GM23248 (cell line): ENCODE measurements at places on chromosomes 16 and 17. TPM values are rescaled to one million over a fixed set of nuclear protein-coding genes. Genes with fewer than 3 reads are reported as not detected.

DNA sequence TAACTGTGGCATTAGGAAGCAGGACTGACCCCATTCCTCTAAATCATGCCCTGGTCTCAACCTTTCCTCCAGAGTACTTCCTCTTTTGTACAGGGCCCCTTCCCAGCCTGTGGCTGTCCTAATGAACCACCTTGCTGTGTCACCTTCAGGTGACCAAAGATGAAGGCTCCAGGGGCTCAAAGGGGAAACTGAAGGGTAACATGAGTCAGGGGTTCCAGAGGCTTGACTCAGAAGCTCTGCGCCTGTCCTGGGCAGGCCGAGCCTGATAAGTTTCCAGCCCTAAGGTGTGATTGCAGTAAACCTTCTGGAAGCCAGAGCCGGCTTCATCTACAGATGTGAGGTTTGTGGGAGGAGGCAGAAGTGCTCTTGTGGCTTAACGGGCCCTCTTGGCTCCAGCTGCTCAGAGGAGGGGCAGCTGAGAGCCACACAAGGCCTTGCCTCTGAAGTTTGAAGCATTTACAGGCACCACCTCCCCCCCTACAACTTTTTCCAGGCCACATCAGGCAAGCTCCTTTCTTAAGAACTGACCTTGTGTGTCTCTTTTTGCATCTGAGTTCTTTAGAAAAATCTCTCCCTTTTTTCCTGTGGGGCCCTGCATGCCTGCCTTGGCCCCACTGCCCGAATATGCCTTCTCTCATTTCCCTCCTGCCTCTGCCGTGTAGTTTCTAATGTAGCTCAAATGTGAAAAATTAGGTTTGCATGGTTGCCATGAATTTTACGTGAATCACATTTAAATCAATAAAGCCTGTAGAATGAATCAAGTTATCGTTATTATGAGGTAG is 149.9 kb downstream of the CLEC16A start:
- no peaks in the 10 kb centered on the region for H3K36me3 ChIP-seq
- H3K4me1 ChIP-seq = no peaks in the 10 kb centered on the region
- DNase-seq = no peak
- H3K27ac ChIP-seq = no peak overlapping the region
- no peaks in the 10 kb centered on the region for H3K27me3 ChIP-seq
- H3K4me3 ChIP-seq = no peak overlapping the region

DNA sequence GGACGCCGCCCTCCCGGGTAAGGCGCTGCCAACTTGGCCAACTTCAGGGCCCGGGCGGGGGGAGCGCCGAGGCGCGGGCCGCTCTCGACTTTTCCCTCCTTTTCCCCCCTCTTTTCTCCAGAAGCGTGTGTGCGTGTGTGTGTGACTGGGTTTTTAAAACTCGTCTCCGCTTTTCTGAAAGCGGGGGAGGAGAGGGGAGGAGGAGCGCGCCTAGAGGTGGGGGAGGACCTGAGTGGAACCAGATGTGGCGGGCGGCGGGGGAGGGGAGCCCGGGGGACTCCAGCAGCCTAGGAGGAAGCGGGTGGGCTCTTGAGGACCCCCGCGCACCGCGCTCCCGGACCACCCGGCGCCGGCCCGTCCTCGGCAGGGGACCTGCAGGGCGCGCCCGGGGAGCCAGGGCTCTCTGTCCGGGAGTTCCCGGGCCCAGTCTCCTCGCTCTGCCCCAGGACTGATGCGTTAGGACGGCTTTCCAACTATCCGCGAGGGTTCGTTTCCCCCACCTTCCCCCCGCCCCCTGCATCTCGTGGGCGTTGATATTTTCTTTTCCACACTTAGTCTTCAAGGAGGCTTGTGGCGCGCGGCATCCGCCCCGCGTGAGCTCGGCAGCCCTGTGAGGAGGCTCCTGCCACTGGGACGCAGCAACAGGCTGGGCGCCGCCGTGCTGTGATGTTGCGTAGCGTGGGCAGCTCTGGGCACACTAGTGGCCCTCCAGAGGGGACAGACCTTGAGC is 599 bp downstream of the MRC2 start:
- 0 out of 2 replicates have a peak, but pooled peaks cover 4% of the 10 kb centered on the region for H3K36me3 ChIP-seq
- H3K4me1 ChIP-seq = peaks cover 26% of the 10 kb centered on the region
- H3K27ac ChIP-seq = peak overlapping the region; percentile 98
- peak; percentile 85 for DNase-seq

AOC3 gene
- total RNA-seq = 0.13 TPM in 1 of 2 replicates, not detected in the other

DNA sequence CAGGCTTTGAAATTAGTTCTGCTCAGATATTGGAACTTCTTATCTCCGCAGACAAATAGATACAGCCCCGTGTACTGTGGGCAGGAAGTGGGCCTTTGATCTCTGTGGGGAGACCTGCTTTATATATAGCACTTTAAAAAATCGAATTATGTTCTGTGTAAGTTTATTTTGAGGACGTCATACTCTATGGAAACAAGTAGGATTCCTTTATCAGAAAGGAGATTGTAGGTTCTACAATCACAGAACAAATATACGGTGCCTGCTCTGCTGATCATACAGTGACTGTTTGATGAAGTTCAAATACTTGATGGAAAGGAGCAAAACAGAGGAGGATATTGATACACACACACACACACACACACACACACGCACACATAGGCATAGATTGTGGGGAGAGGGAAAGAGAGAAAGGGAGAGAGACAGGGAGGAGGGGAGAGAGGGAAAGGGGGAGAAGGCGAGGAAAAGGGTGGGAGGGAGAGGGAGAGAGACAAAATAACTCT is 14.7 kb upstream of the TMEM220 start:
- no peaks in the 10 kb centered on the region for H3K36me3 ChIP-seq
- no peak for DNase-seq
- peaks cover 21% of the 10 kb centered on the region for H3K4me1 ChIP-seq
- H3K27me3 ChIP-seq = peaks cover 14% of the 10 kb centered on the region
- no peak overlapping the region for H3K27ac ChIP-seq

DNA sequence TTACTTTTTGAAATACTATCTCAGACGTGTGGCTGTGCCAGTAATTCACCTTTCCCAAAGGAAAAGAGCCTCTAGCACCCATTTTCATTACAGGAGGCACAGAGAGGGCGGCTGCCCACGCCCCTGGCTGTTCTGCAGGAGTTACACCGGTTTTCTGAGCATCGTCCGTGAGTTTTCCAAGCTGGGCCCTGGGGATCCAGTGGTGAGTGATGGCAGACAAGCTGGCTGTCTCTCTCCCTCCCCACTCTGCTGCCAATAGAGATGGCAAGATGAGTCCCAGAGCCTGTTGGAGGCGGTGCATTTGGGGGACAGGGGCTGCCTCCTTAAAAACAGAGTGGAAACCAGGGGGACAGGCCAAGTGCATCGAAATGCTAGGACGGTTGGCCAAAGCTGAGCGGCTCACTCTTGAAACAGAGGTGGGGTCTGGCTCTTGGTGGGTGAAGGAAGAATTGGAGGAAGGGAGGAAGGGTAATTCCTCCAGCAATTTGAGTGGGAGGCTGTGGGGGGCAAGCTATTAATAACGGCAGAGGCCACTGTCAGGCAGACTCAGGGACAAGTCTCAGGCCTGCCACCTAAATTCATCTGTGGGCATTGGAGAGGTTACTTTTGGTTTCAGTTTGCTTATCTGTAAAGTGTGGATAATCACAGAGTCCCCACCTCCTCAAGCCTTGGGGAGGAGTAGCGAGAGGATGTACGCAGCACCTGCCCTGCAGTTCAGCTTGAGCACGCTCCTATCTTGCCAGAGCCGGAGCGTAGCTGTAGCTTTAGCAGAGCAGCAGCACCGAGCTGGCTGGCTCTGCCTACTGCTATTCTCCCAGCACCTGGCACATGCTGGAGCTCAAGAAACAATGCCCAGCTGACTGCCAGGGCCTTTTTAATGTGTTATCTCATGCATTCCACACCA is 7.5 kb upstream of the NOS2 start:
- no peak overlapping the region for H3K4me3 ChIP-seq
- no peaks in the 10 kb centered on the region for H3K4me1 ChIP-seq
- no peaks in the 10 kb centered on the region for H3K36me3 ChIP-seq
- H3K27ac ChIP-seq = no peak overlapping the region
- DNase-seq = no peak
- no peaks in the 10 kb centered on the region for H3K27me3 ChIP-seq

NHLRC4 gene
- 0.11 and 0.13 TPM in 2 replicates for total RNA-seq

DNA sequence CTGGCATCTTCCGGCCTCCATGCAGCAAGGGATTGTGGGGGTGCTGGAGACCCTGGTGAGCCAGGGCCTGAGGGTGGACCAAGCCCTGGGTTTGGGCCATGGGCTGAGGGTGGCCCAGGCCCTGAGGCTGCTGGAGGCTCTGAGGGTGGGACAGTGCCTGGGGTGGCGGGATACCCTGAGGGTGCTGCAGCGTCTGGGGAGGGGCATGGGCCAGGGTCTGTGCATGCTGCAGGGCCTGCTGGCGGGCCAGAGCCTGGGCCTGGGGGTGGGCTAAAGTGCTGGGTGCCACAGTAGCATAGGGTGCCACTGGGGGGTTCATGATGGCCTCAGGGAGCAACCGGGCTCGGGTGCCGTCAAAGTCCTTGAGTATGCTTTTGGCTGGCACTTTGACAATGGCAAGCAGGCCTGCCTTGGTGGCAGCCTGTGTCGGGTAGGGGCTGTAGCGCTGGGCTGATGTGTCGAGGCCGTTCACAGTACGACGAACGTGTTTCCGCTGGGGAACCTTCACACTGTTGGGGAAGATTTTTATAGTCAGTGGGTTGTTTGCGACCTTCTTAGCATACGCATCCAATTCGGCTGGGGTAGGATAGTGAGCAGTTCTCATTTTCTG is 15.6 kb downstream of the TRAF4 start:
- H3K4me1 ChIP-seq = no peaks in the 10 kb centered on the region
- H3K27me3 ChIP-seq = no peaks in the 10 kb centered on the region
- no peak for DNase-seq
- H3K27ac ChIP-seq = no peak overlapping the region

RNF43 gene
- under 0.01 TPM in 1 of 2 replicates, not detected in the other for total RNA-seq

DNA sequence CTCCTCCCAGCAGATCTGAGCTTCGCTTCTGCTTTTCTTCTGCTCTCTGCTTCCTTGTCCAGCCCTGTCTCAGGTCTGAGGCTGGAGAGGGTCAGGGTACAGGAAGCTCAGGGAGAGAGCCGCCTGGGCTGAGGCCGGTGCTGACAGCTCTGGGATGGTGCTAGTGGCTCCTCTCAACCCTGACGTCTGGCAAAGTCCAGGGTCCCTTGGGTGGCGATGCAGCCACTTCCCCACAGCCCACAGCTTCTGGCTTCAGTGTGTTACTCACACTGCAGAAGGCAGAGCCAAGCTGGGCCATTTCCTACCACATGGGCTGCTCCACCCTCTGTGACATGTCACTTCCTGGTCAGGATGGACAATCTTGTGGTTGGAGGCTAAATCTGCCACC is at the start of gene CD300C:
Gene CD300C, minus strand, starts transcription at position 273 of the 388 bp plus-strand sequence. CDS start 333 bp downstream, outside the sequence.
- H3K27ac ChIP-seq = no peak within 1 kb of the TSS
- no peaks in the 10 kb centered on the region for H3K36me3 ChIP-seq
- H3K4me3 ChIP-seq = no peak within 1 kb of the TSS
- no peaks in the 10 kb centered on the region for H3K27me3 ChIP-seq

DNA sequence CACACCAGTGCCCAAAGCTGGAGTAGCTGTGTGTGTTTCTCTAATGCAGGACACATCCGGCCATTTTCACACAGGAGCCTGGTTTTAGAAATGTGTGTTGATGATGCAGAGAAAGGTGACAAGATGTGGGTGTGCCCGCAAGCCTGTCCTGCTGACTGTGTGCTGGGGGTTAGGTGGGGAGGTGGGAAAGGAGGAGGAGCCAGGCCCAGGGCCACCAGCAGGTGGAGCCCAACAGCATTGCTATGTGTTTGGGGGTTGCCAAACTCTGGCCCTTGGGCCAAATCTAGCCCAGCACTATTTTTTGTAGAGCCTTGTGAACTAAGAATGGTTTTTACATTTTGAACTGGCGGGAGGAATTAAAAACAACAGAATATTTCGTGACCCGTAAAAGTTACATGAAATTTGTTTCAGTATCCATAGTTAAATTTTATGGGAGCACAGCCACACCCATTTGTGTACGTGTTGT is 61.7 kb upstream of the LGALS9 start:
- no peak overlapping the region for H3K27ac ChIP-seq
- H3K4me1 ChIP-seq = peaks cover 26% of the 10 kb centered on the region
- no peaks in the 10 kb centered on the region for H3K36me3 ChIP-seq
- no peaks in the 10 kb centered on the region for H3K27me3 ChIP-seq
- no peak overlapping the region for H3K4me3 ChIP-seq

GRCh38 chr17:3006801-3007200 is 56.6 kb downstream of the OR1D5 start:
- no peaks in the 10 kb centered on the region for H3K27me3 ChIP-seq
- DNase-seq = no peak
- no peak overlapping the region for H3K4me3 ChIP-seq
- H3K36me3 ChIP-seq = no peaks in the 10 kb centered on the region
- peaks cover 5% of the 10 kb centered on the region for H3K4me1 ChIP-seq

- no peak overlapping the region for H3K4me3 ChIP-seq
- H3K27me3 ChIP-seq = no peaks in the 10 kb centered on the region; the same call in 1 of the 2 replicates
- no peak overlapping the region for H3K27ac ChIP-seq
- DNase-seq = no peak
Measured at GRCh38 chr16:30521873-30522641, 4.3 kb downstream of the ZNF768 start.

GRCh38 chr17:76820039-76820438 is 48.2 kb upstream of the MGAT5B start:
- H3K27me3 ChIP-seq = peaks cover 4% of the 10 kb centered on the region; the same call in 1 of the 2 replicates
- H3K27ac ChIP-seq = no peak overlapping the region
- no peak for DNase-seq
- H3K4me3 ChIP-seq = no peak overlapping the region
- H3K4me1 ChIP-seq = no peaks in the 10 kb centered on the region

DNA sequence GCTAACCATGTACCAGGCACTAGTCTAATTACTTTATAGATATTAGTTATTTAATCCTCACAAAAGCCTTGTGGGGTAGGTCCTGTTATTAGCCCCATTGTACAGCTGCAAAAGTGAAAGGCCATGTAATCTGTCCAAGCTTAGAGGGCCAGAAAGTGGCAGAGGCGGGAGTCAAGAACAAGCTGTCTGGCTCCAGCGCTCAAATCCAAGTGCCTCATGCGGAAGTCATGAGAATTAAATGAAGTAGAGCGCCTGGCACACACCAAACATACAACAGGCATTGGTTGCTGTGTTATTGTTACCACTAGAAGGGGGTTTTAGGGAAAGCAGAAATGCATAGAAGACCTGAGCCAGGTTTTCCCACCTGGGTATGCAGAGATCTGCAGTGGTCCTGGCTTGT is 1.2 kb downstream of the AQP8 start:
- no peak overlapping the region for H3K27ac ChIP-seq
- H3K36me3 ChIP-seq = no peaks in the 10 kb centered on the region
- H3K27me3 ChIP-seq = 0 out of 2 replicates have a peak, but pooled peaks cover 7% of the 10 kb centered on the region
- no peaks in the 10 kb centered on the region for H3K4me1 ChIP-seq

ACAP1 gene
- total RNA-seq = 0.89 and 4.4 TPM in 2 replicates

- no peaks in the 10 kb centered on the region for H3K36me3 ChIP-seq
- H3K27me3 ChIP-seq = no peaks in the 10 kb centered on the region
- H3K4me1 ChIP-seq = no peaks in the 10 kb centered on the region
- H3K4me3 ChIP-seq = no peak overlapping the region
Measured at GRCh38 chr17:82152556-82153294, 54.7 kb upstream of the FASN start.

SNX20 gene
- not detected in 2 replicates for total RNA-seq
